Left lobe of liver (tissue), 2 donors: ENCODE measurements at places on chromosomes 3 and 15. TPM values are rescaled to one million over a fixed set of nuclear protein-coding genes. Genes with fewer than 3 reads are reported as not detected.

DNA sequence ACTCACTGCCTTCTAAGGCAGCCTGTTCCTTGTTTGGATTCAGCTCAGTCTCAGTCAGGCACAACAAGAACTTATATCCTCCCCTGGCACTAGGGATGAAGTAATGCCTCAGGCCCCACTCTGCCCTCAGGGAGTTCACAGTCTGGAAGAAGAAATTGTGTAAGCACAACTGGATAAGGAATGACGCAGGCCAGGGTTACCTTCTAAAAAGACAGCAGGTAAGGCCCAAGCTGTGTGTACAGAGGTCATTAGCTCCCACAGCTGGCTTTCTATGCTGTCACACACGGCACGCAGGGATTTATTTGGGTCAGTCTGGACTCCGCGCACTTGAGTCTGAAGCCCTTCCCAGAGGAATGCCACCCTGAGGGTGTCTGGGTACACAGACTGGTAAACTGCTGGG lies 82.9 kb downstream of the IQSEC1 start:
- no peak for DNase-seq

GRCh38 chr15:46848704-46849103 lies 868.6 kb upstream of the SEMA6D start:
- no peak for DNase-seq

DNA sequence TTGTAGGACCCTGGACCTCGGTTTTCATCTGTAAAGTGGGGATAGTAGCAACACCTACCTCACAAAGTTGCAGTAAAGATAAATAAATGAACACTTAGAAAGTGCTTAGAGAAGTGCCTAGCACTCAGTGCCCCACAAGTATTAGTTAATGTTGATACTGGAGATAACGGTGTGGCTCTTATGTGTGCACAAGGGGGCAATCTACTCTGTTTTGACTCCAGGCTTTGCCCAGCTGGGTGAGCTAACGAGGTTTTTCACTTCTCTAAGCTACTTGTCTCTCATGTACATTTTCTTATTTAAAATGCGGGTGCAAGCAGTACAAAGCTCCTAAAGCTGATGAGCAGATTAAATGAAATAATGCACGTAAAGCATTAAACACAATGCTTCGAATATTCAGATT lies 193.5 kb upstream of the ICE2 start:
- DNase-seq: no peak

- DNase-seq: no peak
Observed at GRCh38 chr3:153087595-153088566, 74.1 kb upstream of the RAP2B start.

- DNase-seq: no peak
Observed at GRCh38 chr3:132283440-132283839, 33.8 kb upstream of the ACP3 start.

DNA sequence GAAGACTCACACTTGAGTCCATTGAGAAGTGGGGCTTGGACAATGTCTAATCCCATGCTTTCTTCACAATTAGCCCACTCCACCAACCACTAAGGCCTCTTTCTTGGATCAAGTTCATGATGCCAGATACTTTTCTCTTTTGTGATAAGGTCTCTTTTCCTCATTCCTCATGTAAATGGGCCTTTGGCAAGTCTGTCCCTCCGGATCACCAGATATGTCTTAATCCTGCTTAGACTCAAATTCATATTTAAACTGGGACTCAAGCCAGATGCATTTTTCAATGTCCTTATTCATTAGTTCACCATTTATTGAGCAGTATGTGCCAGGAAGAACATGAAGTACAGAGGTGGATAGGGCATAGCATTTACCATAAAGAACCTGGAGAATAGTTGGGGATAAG lies 671.1 kb downstream of the TBL1XR1 start:
- DNase-seq: no peak

GRCh38 chr3:127652246-127652995 lies 20.3 kb upstream of the ABTB1 start:
- DNase-seq: peak; percentile 65

DNA sequence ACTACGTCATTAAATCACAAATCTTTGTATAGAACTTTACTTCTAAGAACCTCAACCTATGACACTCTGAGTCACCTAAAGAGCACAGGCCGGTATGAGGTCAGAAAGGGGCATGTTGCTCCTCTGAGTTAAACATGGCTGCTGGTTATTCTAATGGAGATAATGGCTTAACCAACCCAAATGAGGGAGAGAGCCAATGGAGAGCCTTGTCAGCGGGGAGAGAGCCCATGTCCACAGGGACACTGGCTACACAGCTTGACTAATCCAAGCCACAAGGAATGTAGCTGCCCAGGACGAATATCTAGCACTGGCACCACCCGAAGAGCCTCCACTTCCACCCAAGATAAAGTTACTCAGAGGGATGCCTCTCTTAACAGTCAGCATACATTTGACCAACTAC lies 77.0 kb upstream of the STAC start:
- no peak for DNase-seq

GRCh38 chr3:14141602-14142341 lies 16.9 kb downstream of the TMEM43 start:
- DNase-seq: peak; percentile 63

GRCh38 chr3:32403663-32404062 lies 12.0 kb downstream of the CMTM7 start:
- DNase-seq: no peak

GRCh38 chr3:49470714-49471420 lies 800 bp downstream of the DAG1 start:
- no peak for DNase-seq

DNA sequence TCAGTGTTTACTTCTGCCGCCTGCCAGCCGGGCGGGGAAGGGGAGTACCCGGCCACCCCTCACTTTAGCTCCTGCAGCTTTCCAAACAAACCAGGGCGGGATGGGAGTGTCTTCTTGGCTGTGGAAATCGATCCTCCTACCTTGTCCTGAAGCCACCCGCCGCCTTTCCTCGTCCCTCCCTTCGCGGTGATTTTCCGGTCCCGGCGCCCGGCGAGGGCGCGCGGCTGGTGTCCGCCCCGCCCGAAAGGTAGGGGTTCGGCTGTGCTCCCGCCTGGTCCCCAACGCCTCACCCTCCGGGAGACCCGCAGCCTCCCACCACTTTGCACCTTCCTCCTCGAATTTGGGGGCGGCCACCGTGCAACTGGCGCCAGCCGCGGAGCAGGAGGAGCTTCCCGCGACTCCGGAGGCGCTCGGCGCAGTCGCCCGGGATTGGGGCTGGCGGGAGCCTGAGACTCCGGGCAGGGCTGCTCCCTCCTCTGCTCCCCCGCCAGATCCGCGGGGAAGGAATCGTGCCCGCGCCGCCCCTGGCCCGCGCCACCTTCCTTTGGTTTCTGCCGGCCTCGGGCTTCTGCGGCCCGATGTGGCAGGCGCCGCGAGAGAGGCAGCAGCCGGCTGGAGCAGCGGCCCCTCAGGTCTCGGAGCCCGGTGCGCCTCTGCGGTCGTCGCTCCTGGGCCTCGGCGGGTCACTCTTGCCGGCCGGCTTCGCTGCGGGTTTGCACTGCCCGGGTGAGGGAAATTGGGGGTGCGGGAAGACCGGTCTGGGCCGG lies 30.7 kb upstream of the ST3GAL6 start:
- peak; percentile 90 for DNase-seq

GRCh38 chr3:30970183-30970582 lies 75.7 kb upstream of the GADL1 start:
- DNase-seq: no peak

DNA sequence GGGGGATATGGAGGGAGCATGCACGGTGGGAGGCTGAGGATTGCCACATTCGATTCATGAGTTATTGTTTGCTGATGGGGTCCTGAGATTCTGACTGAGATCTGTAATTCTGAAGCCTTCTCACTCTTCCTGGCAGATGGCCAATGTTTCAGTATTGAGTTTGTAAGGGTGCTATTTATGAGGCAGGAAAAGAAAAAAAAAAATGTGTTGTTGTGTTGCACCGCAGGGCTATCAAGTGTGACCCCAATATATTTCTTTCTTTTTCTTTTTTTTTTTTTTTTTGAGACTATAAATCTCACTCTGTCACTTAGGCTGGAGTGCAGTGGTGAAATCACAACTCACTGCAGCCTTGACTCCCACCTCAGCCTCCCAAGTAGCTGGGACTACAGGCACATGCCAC lies 3.2 kb upstream of the SENP2 start:
- DNase-seq: no peak

GRCh38 chr3:188855675-188856074 lies 316.1 kb upstream of the TPRG1 start:
- DNase-seq: no peak

- peak; percentile 38 for DNase-seq
Observed at GRCh38 chr15:101025896-101026631, 106.9 kb downstream of the LRRK1 start.

GRCh38 chr15:34854232-34854631 lies 58.9 kb upstream of the ACTC1 start:
- DNase-seq: no peak

DNA sequence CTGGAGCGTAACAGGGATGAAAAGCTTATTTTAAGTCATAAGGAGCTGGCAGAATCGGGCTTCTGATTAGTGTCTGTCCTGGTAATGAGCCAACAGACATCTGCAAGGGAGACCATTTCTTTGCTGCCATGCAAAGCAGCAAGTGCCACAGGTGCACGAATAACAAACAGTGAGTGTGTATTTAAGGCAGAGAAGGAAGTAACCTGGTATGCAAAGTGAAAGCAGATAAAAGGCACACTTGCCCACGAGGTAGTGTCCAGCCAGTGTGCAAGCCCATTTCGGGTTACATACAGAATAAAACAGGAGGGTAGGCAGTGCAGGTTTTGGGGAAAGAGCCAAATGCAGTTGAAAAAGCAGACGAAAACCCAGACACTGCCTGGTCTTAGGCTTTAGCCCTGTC lies 1153.7 kb downstream of the SI start:
- DNase-seq: no peak

GRCh38 chr15:100911086-100911485 lies 8.1 kb upstream of the LRRK1 start:
- DNase-seq: no peak

DNA sequence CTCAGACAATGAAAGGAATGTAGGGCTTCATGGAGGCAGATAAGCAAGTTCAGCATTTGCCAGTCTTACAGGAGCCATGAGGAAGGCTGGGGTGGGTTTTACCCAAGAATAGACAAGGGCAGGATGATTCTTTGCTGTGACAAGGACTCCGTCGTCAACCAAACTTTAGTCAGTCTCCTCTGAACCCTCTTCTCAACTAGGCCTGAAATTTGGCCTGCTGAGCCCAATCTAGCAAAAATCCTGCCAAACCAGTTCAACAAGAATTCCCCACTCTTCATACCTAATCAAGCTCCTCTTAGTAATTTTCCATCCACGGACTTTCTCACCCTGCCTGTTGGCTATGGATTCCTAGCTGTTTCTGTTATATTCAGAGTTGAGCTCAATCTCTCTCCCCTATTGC lies 280.5 kb downstream of the TBL1XR1 start:
- DNase-seq: no peak

GRCh38 chr3:36875397-36875796 lies 69.5 kb downstream of the TRANK1 start:
- DNase-seq: no peak

DNA sequence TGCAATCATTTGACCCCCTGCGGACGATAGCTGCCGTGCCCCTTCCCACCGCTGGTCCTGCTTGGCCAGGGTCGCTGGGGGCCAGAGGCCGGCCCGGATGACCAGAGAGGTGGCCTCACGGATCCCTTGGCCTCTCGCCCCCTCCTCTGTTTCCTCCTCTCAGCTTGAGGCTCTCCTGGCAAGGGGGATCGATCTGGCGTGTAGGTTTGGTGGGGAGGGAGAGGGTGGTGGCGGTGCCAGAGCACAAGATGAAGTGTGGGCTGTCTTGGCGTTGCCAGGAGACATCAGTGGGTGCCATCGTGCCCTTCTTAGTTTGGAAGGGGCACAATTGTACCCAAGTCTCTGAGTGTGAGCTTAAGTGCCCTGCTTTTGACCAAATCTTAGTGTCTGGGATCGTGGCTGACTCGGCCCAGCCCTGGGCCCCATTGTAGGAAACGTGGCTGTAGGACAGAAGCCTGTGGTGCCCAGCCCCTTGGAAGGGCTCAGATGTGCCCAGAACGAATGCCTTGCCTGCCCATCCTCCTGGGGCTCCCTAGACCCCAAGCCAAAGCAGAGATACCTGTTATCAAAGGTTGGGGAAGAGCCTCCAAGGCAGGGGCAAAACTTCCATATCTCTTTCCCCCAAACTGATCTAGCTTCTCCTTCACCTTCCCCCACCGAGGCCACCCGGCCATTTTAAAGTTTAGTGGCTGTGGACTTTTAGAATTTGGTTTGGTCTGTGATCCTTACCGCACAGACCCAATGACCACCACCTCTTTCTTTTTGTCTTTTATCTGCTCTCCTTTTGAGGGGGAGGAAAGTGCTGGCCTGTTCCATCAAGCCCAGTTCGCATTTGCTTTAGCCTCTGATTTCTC lies 14.4 kb downstream of the NR2F2 start:
- DNase-seq: peak; percentile 44

- no peak for DNase-seq
Observed at GRCh38 chr3:28122227-28122626, 119.2 kb upstream of the CMC1 start.

The RPSA gene
- total RNA-seq: 280 TPM

The NR1I2 gene
- 206 TPM for total RNA-seq

The UROC1 gene
- total RNA-seq: 112 TPM

The CADM2 gene
- 0.08 TPM for total RNA-seq

The KNSTRN gene
- 9.2 TPM for total RNA-seq

The ACVR2B gene
- 6.7 TPM for total RNA-seq

The TTLL13 gene
- 0.15 TPM for total RNA-seq

The GHSR gene
- total RNA-seq: not detected

The ASB14 gene
- not detected for total RNA-seq

The ADAMTS7 gene
- 0.86 TPM for total RNA-seq

The RETNLB gene
- not detected for total RNA-seq

The MYLK gene
- total RNA-seq: 144 TPM

The STAB1 gene
- total RNA-seq: 71.5 TPM

The DPPA2 gene
- total RNA-seq: not detected

The STX19 gene
- total RNA-seq: not detected

The NOX5 gene
- total RNA-seq: 0.13 TPM

The SEMA6D gene
- total RNA-seq: 2.7 TPM

The VPS18 gene
- total RNA-seq: 10.3 TPM
